ENCODE measurements at places on chromosomes 6 and 20.

DNA sequence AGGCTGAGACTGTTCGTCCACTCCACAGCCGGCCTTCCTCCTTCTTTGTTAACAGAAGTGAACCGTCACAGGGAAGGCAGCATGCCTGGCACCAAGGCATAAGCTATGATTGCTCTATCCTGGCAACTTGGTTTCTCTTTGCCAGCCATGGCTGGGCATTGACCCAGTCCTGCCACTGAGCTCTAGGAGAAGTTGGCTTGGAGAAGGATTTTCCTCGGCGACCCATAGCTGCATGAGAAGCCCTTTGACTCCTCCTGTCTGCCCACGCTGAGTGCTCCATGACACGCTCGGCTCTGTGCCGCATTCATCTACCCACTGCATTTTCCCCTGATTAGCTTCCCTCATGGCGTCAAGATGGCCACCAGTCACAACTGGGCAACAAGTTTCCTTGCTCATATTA lies 111.8 kb upstream of the EXOC2 start:
- no peak for DNase-seq

- no peak for DNase-seq
Observed at GRCh38 chr20:13142143-13142542, 78.9 kb upstream of the ISM1 start.

GRCh38 chr6:131117878-131118277 lies 17.4 kb upstream of the AKAP7 start:
- no peak for DNase-seq

DNA sequence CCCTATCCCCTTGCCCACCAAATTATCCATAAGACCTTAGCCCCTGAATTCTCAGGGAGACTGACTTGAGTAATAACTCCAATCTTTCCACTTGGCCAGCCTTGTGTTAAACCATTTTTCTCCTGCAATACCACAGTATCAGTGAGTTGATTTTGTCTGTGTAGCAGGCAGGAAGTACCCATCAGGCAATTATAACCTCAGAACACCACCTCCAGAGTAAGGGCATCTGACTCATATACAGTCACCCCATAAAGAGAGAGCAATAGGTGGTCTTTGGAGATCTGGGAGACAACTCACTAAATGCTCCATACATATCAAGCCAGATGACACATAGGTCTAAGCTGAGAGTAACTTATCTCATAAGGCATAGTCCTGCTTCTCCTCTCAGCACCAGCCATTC lies 83.7 kb downstream of the FILIP1 start:
- no peak for DNase-seq

DNA sequence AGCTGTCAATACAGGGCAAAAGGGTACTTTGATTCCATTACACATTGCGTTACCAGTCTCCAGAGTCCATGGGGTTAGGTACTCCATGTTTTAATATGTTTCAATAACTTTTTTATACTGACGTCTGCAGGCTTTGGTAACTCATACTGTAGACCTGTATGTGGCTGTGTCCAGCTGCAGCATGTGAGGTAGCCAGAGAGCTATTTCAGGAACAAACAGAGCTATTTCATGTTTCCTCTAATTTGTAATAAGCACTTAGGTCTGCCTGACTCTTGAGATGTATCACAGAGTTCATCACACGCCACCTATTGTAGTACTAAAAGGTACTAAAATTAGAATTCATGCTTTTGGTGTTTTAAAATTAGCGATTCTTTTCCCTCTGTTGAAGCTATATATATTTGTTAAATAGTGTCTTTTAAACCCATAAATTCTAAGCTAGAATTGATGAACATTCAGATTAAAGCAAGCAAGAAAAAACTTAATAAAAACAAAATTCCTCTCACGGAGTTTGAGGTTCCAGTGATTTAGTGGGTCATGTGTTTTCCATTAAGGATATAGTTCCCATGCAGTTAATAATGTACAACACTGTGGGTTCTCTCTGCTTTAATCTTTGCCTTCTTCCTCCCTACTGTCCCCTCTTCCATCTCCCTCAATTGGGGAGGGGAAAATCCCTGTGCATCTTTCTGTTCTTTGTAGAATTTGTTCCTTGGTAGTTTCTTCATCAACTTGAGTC lies 37.0 kb downstream of the FOXO3 start:
- DNase-seq: no peak

DNA sequence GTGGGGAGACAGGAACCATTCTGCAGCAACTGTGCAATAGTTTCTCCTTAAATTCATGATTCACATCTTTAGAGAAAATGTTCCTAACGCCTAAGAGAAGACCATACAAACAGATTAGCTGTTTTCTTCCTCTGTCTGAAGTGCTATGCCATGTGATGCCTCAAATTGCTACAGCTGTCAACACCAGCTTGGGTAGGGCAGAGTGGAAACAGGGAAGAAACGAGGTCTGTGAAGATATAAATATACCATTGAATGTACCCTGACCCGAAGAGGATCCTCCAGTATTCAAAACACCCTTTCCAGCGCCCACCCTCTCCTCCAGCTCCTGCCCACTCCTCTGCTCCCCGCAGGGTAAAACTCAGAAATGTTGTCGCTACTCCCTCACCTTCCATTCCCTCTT lies 40.3 kb upstream of the PRND start:
- DNase-seq: no peak

- no peak for DNase-seq
Observed at GRCh38 chr20:51132279-51132678, 109.4 kb upstream of the KCNG1 start.

- no peak for DNase-seq
Observed at GRCh38 chr20:5991623-5992441, 41.4 kb downstream of the MCM8 start.

- DNase-seq: no peak
Observed at GRCh38 chr6:122129313-122130025, 270.0 kb upstream of the HSF2 start.

- peak; percentile 35 for DNase-seq
Observed at GRCh38 chr20:5001174-5002076, at the start of gene SLC23A2. Gene SLC23A2 (minus strand): TSS chr20:5001510. CDS start chr20:4932562, 68,948 bp downstream.

GRCh38 chr20:32304131-32304746 lies 26.8 kb downstream of the KIF3B start:
- no peak for DNase-seq

DNA sequence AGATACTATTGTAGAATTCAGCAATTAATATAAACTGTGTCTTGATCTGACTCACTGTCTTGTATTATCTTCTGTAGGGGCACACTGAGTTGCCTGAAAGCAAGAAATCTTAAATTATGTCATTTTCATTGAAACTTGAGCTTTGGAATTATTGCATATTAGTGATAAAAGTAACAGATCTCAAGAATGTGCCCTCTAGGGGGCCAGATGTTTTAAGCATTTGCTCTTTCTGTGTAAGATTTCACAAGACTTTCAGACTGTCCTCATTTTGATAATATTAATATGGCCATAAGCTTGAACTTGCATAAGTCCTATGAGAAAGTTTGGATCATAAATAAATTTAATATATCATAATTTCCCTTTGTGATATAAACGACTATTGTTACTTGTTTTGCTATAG lies 55.5 kb upstream of the MYO6 start:
- no peak for DNase-seq

GRCh38 chr6:3403238-3404173 lies 53.3 kb downstream of the SLC22A23 start:
- DNase-seq: no peak

DNA sequence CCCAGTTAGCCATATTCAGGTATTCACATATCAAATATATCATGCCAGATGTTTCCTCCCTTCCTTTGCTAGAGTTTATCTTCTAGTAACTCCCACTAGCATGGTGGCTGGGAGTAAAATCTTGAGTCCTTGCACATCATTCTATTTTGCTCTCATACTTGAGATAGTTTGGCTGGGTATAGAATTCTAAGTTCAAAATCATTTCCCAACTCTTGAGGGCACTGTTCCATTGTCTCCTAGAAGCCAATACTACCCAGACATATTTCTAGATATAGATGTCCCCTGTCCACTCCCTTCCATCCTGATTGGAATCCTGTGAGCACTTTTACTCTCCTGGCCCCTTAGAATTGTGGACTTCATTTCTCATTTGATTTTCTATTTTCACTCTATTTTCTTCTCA lies 104.7 kb downstream of the ZFP64 start:
- no peak for DNase-seq

DNA sequence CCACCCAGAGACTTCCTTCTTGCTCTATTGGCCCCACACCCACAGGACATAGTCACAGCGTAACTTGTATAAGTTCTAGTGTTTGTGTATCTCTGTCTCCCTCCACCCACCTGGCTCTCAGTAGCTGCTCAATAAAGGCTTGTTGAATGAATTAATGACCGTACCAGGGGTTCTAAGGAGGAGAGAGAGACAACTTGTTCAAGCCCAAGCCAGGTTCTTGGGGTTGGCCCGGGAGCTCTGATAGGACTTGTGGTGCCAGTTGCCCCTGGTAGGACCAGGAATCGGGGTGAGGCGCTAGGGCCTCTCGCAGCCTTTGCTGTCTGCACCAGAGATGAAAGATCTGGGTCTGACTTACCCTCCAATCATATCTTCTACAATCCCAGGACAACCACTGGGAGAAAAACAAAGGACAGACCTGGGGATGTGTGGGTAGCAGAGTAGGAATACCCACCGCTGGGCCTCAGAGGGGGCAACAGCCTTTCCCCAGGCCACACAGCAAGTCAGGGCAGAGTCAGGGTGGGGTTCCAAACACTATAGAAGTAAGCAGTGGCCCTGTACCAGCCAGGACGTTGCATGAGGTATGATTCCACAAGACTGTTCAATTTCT lies 5.3 kb upstream of the TGM2 start:
- DNase-seq: no peak

DNA sequence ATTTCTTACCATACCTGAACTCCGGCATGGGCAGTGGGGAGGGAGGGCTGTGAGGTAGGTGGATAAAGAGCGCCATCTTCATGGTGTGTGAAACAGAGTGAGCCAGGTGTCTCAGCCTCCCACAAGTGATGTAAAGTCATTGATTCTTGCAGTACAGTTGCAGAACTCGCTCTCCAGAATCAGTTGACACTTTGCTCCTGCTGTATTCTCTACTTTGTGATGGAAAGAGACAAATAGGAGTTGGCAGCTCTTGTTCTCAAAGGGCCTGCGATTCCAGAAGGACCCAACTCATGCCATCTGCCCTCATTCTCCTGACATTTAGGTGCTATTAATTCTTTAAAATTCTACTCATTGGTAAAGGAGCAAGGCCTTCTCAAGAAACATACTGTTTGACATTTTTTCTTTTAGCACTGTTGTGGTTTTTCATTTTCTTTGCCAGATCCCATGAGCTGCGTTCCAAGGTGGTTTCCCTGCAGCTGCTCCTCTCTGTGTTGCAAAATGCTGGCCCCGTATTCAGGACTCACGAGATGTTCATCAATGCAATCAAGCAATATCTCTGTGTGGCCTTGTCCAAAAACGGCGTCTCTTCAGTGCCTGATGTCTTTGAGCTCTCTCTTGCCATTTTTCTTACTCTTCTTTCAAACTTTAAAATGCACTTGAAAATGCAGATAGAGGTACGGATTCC lies 49.3 kb downstream of the ARFGEF2 start:
- no peak for DNase-seq

DNA sequence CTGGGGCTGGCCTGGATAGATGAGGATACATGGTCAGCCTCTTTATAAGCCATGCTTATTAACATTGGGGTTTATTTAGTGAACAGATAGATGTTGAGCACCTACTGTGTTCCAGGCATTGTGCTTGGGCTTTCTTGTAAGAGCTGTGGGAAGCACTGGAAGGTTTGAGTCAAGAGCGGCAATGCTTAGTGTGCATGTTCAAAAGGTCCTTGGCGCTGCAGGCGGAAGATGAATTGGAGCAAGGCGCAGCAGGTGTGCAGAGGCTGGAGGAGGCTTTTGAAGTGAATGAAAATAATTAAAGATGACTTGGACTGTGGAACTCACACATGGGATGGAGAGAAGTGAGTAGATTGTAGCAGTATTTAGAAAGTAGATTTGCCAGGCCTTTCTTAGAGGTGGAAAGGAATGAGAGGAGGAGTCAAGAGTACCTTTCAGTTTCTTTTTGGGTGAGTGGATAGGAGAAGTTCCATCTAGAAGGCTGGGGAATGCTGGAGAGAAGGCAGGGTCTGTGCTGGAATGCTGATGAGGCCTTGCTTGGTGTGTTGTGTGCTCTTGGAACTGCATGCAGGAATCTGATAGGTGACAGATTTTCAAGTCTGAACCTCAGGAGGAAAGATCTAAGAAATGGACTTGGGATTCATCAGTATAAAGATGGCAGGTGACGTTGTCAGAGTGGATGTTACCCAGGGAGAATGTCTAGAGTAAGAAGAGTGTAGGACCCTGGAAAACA lies 26.4 kb downstream of the SNX9 start:
- no peak for DNase-seq

- no peak for DNase-seq
Observed at GRCh38 chr6:43494766-43495165, 15.4 kb downstream of the LRRC73 start.

GRCh38 chr20:40323361-40323794 lies 365.7 kb downstream of the MAFB start:
- no peak for DNase-seq

- no peak for DNase-seq
Observed at GRCh38 chr6:24231438-24231977, 105.5 kb downstream of the NRSN1 start.

- no peak for DNase-seq
Observed at GRCh38 chr20:36090223-36090622, 64.3 kb upstream of the EPB41L1 start.

Data from activated CD8-positive, alpha-beta memory T cell treated with anti-CD3 and anti-CD28 coated beads for 4 hours (primary cell).